ENCODE measurements at places on chromosomes 12 and 14.

GRCh38 chr14:69401841-69402240 is 3.3 kb downstream of the SLC39A9 start:
- no peak for DNase-seq

- no peak for DNase-seq
Measured at GRCh38 chr12:47207340-47207717, 127.6 kb upstream of the AMIGO2 start.

DNA sequence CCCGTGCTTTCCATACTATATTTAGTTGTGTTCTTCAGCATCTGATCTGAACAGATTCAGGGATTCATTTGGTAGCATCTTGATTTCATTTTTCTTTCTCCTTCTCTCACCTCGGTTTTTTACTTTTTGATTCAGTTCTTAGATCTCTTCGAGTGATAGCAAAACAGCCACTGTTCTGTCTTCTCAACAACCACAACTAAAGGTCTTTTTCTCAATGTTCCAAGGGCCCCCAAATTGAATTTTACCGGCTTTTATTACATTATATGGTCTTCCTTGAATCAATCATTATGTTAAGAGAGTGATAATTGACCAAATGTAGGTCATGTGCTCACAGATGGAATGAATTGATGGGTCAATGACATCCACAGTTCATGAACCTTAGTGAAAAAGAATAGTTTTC is 164.5 kb upstream of the LMNTD1 start:
- no peak for DNase-seq

- DNase-seq: no peak
Measured at GRCh38 chr12:107570721-107571120, 114.9 kb upstream of the PWP1 start.

DNA sequence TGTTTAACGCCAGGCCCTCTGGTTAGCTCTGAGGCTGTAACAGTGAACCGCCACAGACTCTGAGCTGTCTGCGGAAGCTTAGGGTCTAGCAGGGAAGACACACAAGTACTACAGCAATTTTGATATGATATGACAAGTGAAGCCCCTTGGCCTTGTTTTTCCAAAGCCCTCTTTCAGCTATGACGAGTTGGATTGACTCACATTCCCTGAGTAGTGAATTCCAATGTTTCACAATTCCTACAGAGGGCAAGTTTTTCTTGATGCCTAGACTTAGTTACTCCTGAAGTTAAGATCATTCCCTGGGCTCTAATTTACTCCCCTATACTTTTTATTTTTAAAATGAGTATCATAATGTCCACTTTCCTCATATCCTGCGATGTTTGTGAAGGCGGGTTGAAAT is 53.3 kb upstream of the CISTR start:
- no peak for DNase-seq

- DNase-seq: no peak
Measured at GRCh38 chr12:76945867-76946266, 67.0 kb upstream of the CSRP2 start.

DNA sequence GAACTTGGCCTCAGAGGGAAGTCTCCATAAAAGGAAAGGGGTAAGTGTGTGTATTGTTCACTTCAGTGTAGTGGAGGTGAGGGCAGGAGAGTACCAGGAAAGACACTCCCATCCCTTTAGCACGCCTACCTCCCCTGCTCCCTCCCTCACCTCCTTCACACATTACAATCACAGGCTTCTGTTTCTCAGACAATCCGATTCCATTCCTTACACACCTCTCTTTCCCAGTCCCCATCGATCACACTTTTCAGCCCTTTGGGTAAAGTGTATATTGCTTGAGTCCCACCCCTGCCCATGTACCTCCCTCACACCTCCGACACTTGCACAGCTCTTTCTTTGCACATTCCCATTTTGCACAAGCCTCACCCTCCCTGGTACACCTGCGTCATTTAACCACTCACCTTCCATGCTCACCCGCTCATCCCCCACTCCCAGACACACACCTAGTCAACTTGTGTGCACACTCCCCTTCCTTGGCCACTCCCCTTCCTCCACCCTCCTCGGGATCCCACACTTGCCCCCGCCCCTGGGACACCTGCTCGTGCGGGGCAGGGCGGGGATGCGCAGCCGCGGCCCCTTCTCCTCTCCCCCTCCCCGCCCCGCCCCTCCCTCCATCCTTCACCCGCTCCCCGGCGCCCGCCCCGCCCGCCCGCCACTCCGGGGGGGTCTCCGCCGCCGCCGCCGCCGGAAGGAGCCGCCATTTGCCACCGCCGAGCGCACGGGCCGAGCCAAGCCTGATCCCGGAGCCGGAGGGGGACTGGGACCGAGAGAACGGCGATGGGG is at the start of gene MARCHF9:
Gene MARCHF9 (plus strand): TSS at position 693 of the 783 bp plus-strand sequence. CDS start 426 bp downstream, outside the sequence.
- DNase-seq: no peak

DNA sequence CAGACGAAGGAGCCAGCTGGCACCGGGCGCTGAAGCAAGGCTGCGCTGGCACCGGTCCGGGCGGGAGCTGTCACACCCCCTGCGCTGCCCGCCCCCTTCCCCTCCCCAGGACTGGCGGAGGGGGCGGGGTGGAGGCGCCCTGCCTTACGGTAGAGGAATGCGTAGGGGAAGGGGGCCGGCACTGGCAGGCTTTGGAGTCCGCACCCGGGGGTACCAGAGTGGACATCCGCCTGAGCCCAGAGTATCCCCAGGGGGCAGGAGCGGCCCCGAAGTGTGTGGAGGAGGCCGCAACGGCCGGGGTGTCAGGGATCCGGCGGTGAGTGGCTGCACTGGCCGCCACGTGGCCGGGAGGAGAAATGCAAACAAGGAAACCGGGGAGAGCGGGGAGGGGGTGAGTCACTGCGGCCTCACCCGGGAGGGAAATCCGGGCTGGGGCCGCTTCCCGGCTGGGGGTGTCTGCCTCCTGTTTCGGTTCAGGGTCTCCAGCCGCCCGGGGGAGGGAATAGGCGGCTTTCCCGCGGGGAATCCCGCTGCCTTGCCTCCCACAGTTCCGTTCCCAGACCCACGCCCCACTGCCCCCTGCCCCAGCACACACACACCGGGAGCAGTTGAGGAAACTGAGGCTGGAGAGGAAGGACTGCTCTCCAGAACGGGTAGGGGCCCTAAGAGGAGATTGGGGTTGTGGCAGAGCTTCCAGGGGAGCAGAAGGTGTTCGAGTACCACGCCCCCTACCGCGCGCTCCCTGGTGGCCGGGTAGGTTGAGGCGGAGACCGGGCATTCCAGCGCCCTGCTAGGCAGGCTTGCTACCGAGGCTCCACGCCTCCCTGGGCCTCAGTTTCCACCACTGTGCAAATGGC is at the start of gene RAPGEF3:
Gene RAPGEF3 (minus strand): TSS at position 47 of the 857 bp plus-strand sequence. CDS start 324 bp downstream, outside the sequence.
- peak; percentile 76 for DNase-seq

DNA sequence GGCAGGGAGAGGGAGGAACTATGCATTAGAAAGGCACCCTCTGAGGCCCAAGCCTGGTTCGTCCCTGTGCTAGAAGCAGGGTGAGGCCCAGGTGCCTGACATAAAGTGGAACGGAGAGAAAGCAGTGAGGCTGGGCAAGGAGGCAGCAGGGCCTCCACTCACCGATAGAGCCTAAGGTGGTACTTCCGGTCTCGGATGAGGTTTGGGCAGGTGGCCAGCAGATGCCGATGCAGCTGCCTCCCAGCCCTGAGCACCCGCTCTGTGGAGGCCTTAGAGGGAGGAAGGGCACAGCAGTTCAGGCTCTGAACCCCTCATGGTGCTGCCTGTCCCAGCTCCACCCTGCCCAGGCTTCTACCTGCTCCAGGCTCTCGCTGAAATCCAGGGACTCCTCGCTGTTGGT is 7.1 kb downstream of the RAPGEF3 start:
- DNase-seq: no peak

DNA sequence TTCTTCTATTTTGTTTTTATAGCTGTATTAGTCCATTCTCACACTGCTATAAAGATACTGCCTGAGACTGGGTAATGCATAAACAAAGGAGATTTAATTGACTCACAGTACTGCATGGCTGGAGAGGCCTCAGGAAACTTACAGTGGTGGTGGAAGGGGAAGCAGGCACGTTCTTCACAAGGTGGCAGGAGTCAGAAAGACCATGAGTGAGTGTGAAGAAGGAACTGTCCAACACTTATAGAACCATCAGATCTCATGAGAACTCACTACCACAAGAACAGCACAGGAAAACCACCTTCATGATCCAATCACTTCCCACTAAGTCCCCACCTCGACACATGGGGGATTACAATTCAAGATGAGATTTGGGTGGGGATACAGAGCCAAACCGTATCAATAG is 42.3 kb downstream of the ARMH4 start:
- no peak for DNase-seq

GRCh38 chr14:93986955-93987354 is 10.1 kb upstream of the CCDC197 start:
- DNase-seq: no peak

GRCh38 chr12:51195841-51196240 is 22.0 kb downstream of the POU6F1 start:
- no peak for DNase-seq

DNA sequence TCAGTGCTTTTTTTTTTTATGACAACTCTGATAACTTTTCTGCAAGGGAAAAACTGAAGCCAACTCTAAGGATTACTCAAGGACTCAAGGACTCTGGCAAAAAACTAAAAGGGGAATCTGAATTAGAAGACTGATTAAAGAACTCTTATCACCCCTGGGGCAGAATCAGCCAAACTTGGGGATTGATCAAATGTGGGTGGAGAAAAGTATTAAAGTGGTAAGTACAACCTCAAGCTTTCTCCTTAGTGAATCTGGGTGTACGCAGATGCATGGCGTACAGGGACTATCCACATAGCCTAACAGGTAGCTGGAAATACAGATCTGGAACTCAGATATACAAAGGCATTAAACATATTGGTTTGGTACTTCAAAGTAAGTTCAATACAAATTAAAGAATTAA is 7.3 kb downstream of the LIMA1 start:
- DNase-seq: no peak

- no peak for DNase-seq
Measured at GRCh38 chr14:93686268-93686667, 102.0 kb downstream of the PRIMA1 start.

DNA sequence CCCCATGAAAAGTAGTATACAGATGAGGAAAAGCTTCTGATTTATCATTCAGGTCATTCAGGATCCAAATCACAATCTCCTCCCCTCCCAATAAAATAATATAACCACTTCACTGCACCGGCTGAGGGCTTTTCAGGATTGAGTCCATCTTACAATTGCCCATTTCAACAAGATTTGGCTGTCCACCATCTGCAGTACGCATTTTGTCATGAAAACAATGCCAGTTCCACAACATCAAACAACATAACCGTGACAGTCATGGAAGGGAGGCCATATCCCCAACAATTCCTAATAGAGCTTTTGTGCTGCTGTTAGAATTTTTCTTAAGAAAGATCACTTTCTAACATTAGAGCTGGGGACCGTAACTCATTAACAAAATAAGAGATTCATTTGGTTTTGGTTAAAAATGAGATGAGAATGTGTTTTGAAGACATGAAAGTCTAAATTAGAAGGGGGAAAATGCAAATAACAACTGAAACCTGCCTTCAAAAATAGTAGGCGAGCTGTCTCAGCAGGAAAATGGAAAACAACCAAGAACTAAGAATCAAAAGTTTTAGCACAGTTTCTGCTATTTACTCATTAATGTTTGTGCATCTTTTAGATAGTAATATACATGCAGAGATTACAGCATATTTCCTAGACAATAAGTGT is 38.3 kb upstream of the TMTC2 start:
- DNase-seq: no peak

GRCh38 chr12:65656891-65657351 is 167.4 kb upstream of the HMGA2 start:
- DNase-seq: peak; percentile 89

- no peak for DNase-seq
Measured at GRCh38 chr12:68261896-68262295, 8.5 kb upstream of the IL22 start.

- no peak for DNase-seq
Measured at GRCh38 chr14:106511006-106511799, 984.8 kb downstream of the TMEM121 start.

DNA sequence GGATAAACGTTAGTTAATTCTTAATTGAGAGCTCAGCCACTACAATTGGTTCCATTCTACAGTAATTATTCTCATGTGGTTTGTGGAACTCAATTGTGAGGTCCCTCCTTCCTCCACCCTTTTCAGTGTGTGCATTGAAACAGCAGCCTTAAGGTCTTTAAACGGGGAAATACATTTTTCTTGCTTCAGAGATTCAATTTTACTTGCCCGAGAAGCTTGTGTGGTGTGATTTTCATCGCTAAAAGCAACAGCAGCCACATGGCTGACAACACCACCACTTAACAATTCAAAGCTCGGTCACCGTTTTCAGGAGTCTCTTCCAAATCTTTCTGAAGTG is 733 bp upstream of the PPFIBP1 start:
- DNase-seq: no peak

DNA sequence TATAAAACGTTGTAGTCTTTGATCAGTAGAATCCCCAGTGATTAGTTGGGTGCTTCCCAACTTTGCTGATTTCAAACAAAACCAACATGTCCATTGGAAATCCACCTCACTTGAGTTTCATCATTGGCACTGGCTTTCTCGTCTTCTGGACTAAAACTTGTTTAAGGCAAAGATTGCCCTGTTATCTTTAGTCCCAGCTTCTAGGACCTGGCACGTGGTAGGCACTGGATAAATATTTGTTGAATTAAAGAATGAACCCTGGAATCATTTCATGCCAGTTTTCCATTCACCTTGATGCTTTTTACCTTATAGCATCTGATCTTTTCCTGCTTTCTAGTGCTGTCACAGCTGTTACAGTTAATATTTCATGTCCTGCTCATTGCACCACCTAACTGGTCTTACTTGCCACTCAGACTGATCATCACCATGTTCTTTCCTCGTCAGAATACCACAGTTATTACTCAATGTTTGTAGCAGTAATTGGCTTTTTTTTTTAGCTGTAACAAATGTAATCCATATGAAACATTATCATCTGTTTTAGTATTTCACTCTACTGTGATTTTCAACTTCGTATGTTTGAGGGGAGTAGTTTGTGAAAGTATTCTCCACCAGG is 7.3 kb upstream of the C12orf50 start:
- peak; percentile 7 for DNase-seq

DNA sequence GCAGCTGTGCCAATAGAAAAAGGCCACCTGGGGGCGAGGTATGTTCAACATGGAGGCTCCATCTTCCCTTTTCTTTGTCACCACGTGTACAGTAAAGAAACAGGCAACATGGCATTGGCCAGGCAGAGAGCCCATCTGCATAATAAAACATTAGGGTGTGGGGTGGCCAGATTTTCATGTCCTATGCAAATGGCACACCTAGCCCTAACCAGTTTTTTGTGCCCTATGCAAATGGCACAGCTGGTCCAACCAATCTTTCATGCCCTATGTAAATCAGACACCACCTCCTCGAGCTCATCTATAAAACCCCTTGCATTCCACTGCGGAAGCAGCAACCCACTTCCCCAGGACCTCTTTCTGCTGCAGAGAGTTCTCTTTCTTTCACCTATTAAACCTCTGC is 149.1 kb upstream of the RGS6 start:
- no peak for DNase-seq

- no peak for DNase-seq
Measured at GRCh38 chr12:22532317-22532716, 12.0 kb downstream of the C2CD5 start.

All from amniotic stem cell (primary cell).